ENCODE measurements at places on chromosomes 7 and 10.

- DNase-seq: no peak
Observed at GRCh38 chr10:121594076-121594475, 4.2 kb downstream of the FGFR2 start.

GRCh38 chr10:74133923-74134820, 16.5 kb downstream of the AP3M1 start:
- DNase-seq: no peak

GRCh38 chr7:44639671-44640321, 33.4 kb downstream of the OGDH start:
- no peak for DNase-seq

DNA sequence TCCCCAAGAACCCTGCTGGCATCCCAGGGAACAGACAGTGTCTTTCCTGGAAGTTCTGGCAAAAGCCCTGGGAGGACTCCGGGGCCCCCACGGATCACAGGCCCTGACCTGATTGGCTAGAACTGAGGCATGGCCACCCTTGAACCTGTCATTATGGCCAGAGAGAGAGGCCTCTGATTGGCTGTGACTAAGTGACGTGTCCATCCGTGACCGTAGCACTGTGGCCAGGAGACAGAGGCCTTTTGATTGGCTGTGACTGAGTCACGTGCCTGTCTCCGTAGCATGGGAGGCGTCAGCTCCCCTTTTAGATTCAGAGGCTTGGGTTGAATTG, 163.8 kb downstream of the RGS10 start:
- DNase-seq: no peak

GRCh38 chr10:27482984-27483956, 20.8 kb upstream of the RAB18 start:
- DNase-seq: no peak

DNA sequence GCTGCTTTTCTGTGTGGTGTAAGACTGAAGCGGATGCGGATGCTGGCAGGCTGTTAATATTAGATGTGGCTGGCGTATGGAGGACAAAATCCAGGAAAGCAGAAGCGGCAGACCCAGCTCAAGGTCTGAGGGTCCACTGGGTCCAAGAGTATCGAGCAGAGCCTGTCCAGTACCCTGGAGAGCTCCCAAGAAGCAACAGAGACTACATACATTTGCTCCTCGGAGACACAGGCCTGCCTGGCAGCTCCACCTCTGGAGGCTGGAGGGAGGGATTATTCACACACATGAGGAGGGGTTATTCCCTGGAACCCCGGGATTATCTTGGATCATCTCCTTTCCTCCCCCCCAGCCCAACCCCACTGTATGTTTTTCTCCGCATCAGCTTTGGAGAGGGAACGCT, 31.3 kb upstream of the LOXL4 start:
- DNase-seq: no peak

GRCh38 chr10:6035931-6036575, 26.1 kb downstream of the IL2RA start:
- no peak for DNase-seq

DNA sequence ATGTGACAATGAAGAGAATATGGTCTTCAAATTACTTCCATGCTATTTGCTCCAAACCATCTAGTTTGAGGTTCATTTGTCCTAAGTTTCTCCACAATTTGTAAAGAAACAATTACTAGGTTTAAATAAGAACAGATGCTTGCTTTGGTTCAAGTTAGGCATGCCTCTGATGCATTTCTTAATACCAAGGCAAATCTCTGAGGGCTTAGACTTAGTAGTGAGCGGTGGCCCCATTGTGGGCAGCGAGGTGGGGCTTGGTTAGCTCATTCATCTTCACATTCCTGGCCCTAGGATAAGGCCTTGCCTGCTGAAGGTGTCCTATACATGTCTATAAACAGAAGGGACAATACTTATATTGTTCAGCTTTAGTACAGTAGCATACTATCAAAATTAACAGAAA, 52.4 kb upstream of the RHEB start:
- DNase-seq: no peak

DNA sequence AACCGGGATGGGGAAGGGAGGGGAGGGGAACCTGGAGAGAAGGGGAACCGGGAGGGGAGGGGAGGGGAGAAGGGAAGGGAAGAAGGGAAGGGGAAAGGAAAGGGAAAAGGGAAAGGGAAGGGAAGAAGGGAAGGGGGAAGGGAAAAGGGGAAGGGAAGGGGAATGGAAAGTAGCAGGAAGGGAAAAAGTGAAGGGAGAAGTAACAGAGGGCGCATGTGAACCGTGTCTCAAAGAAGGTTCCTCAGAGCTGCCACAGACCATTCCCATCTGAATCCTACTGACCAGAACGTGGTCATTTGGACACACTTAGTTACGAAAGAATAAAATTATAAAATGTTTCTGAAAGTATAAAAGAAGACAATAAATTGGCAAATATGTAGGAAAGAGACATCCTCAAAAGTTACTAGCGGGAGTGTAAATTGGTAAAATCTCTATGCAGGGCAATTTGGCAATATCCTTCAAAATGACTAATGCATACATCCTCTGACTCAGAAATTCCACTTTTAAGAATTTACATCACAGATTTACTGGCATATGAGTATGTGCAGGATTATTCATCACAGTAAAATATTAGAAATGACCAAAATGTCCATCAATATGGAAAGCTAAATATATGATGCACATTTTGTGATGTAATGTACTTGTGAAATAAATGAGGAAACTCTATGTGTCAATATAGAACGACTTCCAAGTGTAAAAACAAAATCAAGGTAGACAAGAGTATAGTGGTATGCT, 12.9 kb downstream of the C10orf67 start:
- DNase-seq: no peak

- DNase-seq: no peak
Observed at GRCh38 chr10:102090772-102091171, 25.6 kb downstream of the HPS6 start.

DNA sequence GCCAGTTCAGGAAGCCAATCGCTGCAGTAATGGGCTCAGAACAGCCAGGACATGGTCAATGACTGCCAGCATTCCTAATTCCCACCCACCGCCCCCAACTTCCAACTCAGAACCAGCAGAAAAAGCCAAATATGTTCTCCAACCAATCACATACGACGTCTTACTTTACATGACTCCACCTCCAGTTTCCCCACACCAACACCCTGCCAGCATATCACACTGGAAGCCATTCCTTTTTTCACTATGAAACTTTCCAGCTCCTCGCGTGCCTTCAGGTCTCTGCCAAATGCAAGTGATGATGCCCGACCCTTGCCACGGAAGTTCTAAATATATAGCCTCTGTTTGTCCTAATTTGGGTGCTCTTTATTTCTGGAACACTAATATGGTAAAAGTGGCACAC, 12.5 kb downstream of the NPS start:
- no peak for DNase-seq

Measured in GM19239 (cell line).